NCI-H510A treated with DMSO at 0.1 percent for 48 hours (cell line): ENCODE measurements at places on chromosomes 1 and 21.
A peak's percentile ranks its signal among the peaks of the same experiment; 100 is the strongest.

DNA sequence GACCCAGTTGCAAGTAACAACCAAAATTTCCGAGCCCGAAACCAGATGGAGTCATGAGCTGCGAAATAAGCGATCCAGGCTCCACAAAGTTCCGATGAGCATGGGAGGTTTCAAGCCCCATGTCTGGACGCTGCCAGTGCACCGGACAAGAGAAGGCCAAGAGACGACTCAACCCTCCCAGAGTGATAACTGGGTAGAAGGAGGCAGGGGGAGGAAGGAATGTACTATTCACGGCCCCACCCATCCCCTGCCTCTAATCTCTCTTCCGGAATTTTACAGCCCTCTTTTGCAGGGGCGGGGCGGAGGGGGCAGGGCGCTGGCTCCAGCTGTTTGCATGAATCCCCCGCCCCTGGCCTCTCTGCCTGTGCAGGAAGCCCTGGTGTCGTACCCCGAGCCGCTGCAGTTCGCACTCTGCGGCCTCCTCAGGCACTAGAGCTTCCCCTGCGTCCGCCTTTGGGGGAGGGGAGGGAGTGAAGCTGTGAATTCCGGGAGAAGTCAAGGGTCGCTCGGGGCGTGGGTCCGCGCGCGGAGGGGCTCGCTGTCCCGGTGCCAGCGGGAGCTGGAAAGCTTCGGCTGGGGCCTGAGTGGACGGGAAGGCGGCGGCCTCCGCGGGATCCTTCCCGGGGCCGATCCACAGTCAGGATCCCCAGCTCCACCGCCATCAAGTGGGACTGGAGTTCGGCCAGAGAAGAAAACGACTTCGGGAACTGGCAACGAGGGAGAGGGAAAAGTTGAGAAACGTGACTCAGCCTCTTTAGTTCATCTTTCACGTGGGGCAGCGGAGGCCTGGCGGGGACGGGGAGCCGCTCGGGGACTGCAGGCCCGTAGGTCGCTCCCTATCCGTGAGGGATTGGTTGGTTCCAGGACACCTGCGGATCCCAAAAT is 6.3 kb upstream of the PTP4A2 start:
- DNase-seq, result no peak

- peak; percentile 100 for DNase-seq
Observed at GRCh38 chr1:9075022-9075421, 5.6 kb upstream of the SLC2A5 start.

GRCh38 chr1:7046314-7046713 is 261.1 kb downstream of the CAMTA1 start:
- no peak for DNase-seq

GRCh38 chr1:27388337-27389005 is 4.0 kb upstream of the GPR3 start:
- peak; percentile 63 for DNase-seq

DNA sequence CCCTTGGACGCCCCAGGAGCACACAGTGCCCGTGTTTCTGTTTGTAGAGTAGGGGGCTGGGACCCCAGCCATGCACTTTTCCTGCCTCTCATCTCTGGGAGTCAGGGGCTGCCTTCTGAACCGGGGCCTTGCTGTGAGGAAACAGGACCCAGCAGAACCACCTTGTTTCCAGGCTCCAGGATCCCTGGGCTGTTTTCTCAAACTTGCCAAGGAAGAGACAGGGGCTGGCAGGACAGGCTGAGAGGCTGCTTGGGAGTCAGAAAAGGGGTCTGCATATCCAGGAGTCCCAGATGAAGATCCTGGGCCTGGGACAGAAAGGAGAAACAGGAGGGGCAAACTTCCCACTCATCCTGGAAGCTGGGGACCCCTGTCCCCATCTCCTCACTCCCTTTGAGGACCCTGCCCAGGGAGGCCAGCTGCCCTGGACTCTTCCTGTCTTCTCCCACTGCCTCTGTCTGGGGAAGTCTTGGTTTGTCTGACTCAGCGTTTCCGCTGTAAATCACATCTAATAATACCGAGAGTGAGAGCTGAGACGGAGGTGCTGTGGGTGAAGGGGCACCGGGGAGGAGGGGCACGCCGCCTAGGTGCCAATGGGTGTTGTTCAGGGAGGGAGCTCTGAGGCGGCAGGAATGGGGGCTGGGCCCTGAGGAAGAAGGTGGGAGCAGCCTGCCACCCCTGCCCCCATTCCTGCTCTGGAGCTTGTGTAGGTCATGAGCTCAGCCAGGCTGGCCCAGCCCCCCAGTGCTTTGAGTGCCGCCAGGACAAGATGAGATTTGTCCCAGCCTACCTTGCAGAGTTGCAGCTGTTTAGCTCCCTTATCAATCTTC is 16.7 kb downstream of the POU3F1 start:
- DNase-seq, result peak; percentile 94

- DNase-seq, result no peak
Observed at GRCh38 chr1:73044241-73045036, 762.1 kb upstream of the NEGR1 start.
